Hair follicular keratinocyte (primary cell): ENCODE measurements at places on chromosomes 12 and 14. TPM values are rescaled to one million over a fixed set of nuclear protein-coding genes. Genes with fewer than 3 reads are reported as not detected.

The NOVA1 gene
- total RNA-seq, result not detected in 2 replicates

The CATSPERB gene
- total RNA-seq, result not detected in 2 replicates

The RASAL1 gene
- 0.04 and 0.08 TPM in 2 replicates for total RNA-seq

The ARMH4 gene
- total RNA-seq, result 0.04 and 0.47 TPM in 2 replicates

The KRT81 gene
- 0.08 and 0.19 TPM in 2 replicates for total RNA-seq

The SYNDIG1L gene
- total RNA-seq, result not detected in 2 replicates

The MYF6 gene
- total RNA-seq, result not detected in 2 replicates

The FAM181A gene
- total RNA-seq, result 0.80 TPM in 1 of 2 replicates, not detected in the other

The TAS2R10 gene
- 0.31 TPM in 1 of 2 replicates, not detected in the other for total RNA-seq

The REM2 gene
- 0.04 and 0.39 TPM in 2 replicates for total RNA-seq

The IGF1 gene
- not detected in 2 replicates for total RNA-seq

The FKBP3 gene
- 31.8 and 39.1 TPM in 2 replicates for total RNA-seq

The AICDA gene
- not detected in 2 replicates for total RNA-seq

The ITPK1 gene
- 58.5 and 75.2 TPM in 2 replicates for total RNA-seq

The LRRC10 gene
- not detected in 2 replicates for total RNA-seq

The VRK1 gene
- 30.5 and 45.9 TPM in 2 replicates for total RNA-seq

The FOXG1 gene
- not detected in 2 replicates for total RNA-seq

The KRT72 gene
- not detected in 2 replicates for total RNA-seq

The HOXC9 gene
- total RNA-seq, result 3.5 and 5.2 TPM in 2 replicates

The SERPINA12 gene
- total RNA-seq, result not detected in 2 replicates

The GPR137C gene
- 0.08 TPM in 1 of 2 replicates, not detected in the other for total RNA-seq

The KRT7 gene
- total RNA-seq, result 131 and 353 TPM in 2 replicates

The GPR162 gene
- total RNA-seq, result not detected in 2 replicates

The UBE2N gene
- total RNA-seq, result 81.7 and 129 TPM in 2 replicates

The RNASE3 gene
- total RNA-seq, result not detected in 2 replicates

The GRIP1 gene
- 4.1 and 4.7 TPM in 2 replicates for total RNA-seq

The GUCY2C gene
- total RNA-seq, result 0.08 TPM in 1 of 2 replicates, not detected in the other

The AQP2 gene
- total RNA-seq, result not detected in 2 replicates

The ACVRL1 gene
- 0.08 and 0.61 TPM in 2 replicates for total RNA-seq

The RHOJ gene
- total RNA-seq, result not detected in 2 replicates

The TESPA1 gene
- not detected in 2 replicates for total RNA-seq

The TAS2R9 gene
- total RNA-seq, result not detected in 2 replicates

The CLEC4A gene
- total RNA-seq, result 0.23 TPM in 1 of 2 replicates, not detected in the other

The PAPLN gene
- total RNA-seq, result 0.86 and 0.99 TPM in 2 replicates

The RFX4 gene
- not detected in 2 replicates for total RNA-seq

The TPI1 gene
- total RNA-seq, result 989 and 1,326 TPM in 2 replicates

The ZNF740 gene
- 3.8 and 8.4 TPM in 2 replicates for total RNA-seq

The CELA1 gene
- not detected in 2 replicates for total RNA-seq

The PARP11 gene
- total RNA-seq, result 5.4 and 6.4 TPM in 2 replicates

The CFAP251 gene
- total RNA-seq, result 62.5 and 81.1 TPM in 2 replicates

The CRY1 gene
- total RNA-seq, result 4.8 and 15.8 TPM in 2 replicates

The GLIPR1L1 gene
- total RNA-seq, result not detected in 2 replicates

The P2RX2 gene
- total RNA-seq, result not detected in 2 replicates

The FIGNL2 gene
- not detected in 2 replicates for total RNA-seq

The CACNA2D4 gene
- 0.16 TPM in 1 of 2 replicates, not detected in the other for total RNA-seq

The FKBP4 gene
- total RNA-seq, result 63.8 and 85.3 TPM in 2 replicates

The DAO gene
- not detected in 2 replicates for total RNA-seq

The TMCC3 gene
- 5.7 and 12.7 TPM in 2 replicates for total RNA-seq

The FOXN4 gene
- total RNA-seq, result not detected in 2 replicates

The TOMM20L gene
- total RNA-seq, result not detected in 2 replicates

The PRORP gene
- 56.6 and 58.0 TPM in 2 replicates for total RNA-seq

The CCDC38 gene
- total RNA-seq, result not detected in 2 replicates

The B4GALNT3 gene
- 10.5 and 14.4 TPM in 2 replicates for total RNA-seq

The CBLN3 gene
- 0.11 and 0.31 TPM in 2 replicates for total RNA-seq

The TMEM263 gene
- 37.6 and 38.2 TPM in 2 replicates for total RNA-seq

The DEPDC4 gene
- 0.62 and 2.3 TPM in 2 replicates for total RNA-seq

The ARID2 gene
- total RNA-seq, result 8.0 and 10.9 TPM in 2 replicates

The NRIP2 gene
- not detected in 2 replicates for total RNA-seq

The GDF3 gene
- total RNA-seq, result not detected in 2 replicates
